Endothelial cell (in vitro differentiated cells): ENCODE measurements at places on chromosomes 13 and 19.
A peak's percentile ranks its signal among the peaks of the same experiment; 100 is the strongest.

GRCh38 chr19:40283414-40284250, 1.5 kb downstream of the AKT2 start:
- DNase-seq: no peak

DNA sequence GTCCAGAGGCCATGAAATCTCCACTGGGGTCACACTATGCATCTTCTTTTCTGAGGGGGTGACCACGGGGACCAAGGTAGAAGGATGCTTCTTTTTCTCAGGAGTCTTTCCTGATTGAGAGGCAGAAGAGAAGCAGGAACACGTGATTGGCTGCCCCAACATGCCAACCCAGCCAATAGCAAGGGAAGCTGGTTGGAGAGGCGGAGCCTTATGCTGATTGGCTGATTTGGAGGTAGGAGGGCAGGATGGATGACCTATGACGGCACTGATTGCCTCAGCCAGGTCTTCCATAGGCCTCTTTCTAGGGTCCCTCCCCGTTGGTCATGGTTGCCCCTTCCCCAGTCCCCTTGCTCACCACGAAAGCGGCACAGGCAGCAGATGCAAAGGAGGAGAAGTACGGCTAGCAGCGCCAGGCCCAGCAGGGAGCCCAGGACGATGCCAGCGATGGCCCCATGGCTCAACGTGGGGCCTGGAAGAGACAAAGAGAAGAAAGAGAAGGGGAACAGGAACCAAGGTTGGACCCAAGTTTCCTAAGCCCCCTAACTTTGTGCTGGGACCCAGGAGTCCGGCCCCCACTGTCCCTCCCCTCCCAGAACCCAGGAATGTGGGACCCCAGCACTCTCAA, 8.0 kb downstream of the VSIG10L start:
- no peak for DNase-seq

DNA sequence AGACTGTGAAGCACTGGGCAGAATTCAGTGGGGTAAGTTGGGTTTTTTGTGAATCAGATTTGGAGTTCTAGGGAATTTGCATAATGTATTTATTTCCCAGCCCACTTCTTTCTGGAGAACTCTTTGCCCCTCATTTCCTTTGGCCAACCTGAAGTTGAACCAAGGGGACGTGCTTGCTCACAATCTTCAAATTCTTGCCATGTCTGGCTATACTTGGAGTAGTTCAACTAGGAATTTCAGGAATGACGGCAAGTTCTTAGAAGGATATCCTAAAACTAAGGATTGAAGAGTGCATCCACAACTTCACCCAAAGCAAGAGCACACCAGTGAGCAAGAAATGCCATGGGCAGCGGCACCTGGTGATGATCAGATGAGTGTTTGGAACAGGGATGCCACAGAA, 88.5 kb downstream of the TEX26 start:
- no peak for DNase-seq

GRCh38 chr13:53160211-53160610, 131.6 kb downstream of the OLFM4 start:
- DNase-seq: no peak

- DNase-seq: no peak
Measured at GRCh38 chr19:9058905-9059667, 27.8 kb upstream of the OR1M1 start.

DNA sequence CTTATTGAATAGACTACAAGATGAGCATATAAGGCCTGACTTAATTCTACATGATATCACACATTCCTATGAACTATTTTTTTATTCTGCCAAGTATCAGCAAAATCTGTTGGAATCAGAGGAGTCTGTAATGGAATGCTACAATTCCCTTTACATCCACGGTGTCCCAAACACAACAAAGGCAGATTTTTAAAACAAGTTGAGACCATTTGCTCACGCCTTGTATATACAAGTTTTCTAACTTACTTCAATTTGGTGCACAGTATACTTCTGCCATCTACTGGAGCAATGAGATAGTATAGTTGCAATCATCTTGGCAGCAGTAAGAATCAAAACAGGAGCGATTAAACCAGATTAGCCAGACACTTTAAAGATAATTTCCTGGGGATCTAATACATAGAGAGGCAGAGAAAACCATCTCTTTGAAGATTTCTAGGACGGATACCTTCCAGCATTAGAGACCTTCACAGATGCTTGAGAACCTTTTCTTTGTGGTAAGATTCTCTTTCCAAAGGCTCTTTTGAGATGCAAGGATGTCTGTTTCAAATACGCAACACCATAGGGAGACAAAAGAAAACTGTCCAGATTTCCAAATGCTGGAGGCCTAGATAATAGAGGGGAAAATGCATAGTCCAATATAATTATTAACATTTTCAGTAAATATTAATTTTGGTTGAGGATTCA, 302.0 kb upstream of the MIR17HG start:
- DNase-seq: peak; percentile 5

DNA sequence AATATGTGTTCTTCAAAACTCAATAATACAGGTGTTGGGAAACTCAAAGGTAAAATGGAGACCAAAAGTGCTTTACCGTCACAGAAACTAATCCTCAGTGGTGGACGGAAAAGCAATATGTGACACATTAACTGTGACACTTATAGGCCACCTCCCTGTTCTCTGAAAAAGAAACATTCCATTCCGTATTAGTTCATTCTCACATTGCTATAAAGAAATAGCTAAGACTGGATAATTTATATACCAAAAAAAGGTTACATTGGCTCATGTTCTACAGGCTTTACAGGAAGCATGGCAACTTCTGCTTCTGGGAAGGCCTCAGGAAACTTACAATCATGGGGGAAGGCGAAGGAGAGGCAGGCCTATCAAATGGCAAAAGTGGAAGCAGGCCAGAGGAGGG, 435.3 kb upstream of the HTR2A start:
- DNase-seq: no peak

DNA sequence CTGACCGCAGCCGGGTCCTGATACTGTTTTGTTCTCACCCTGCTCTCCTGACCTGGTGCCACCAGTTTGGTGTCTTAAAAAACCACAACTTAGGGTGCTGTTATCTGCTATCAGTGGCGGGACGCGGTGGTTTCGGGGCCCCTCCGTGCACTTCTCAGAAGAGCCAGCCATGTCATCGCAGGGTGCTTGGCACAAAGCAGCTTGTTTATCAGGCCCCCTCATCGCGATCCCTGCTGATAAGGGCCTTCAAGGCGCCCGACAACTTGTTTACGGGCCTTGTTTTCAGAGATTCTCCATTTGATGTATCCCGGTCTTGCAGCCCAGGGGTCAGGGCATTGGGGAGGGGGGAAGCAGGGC, 58.1 kb upstream of the KLF2 start:
- no peak for DNase-seq

GRCh38 chr13:67964986-67965385, 734.9 kb upstream of the PCDH9 start:
- no peak for DNase-seq

GRCh38 chr19:12834976-12835757, 788 bp upstream of the RTBDN start:
- no peak for DNase-seq

GRCh38 chr13:20159646-20160305, 1.1 kb downstream of the GJA3 start:
- DNase-seq: no peak
